ENCODE measurements at places on chromosomes 1 and 21.

DNA sequence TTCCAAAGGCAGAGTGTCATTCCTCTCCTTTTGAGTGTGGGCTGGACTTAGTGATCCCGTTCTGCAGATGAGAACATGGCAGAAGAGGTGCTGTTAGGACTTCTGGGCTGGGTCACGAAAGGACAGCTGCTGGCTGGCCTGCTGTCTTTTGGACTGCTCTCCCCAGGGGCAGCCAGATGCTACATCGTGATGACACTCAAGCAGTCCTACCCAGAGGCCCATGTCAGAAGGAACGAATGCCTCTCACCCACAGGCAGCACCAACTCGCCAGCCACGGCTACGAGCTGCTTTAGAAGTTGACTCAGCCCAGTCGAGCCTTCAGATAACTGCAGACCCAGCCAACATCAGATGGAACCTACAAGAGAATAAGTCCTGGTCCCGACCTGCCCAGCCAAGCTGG is 156.5 kb downstream of the KCNJ6 start:
- DNase-seq: no peak

GRCh38 chr1:94855307-94855700 is 35.1 kb downstream of the SLC44A3 start:
- DNase-seq: no peak

DNA sequence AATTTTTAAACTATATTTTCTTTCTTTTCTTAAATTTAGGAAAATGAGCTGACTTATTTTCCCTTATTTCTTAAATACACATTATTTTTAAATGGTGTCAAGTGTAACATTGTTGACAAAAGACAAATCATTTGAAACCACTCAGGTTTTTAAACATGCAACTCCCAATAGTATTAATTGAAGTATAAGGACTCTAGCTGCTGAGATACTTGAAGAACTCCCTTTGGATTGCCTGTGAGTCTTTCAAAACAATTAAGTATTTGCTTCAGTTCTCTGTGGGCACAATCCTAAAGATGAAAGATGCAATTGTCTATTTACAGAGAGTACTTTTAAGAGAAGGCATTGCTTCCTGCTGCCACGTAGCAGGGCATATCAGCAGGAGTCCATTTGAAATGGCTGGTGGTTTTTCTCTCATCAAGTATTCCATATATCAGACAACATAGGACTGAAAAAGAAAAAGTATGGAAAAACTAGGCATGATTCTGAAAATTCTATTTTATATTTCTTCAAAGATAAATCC is 373.4 kb downstream of the NEGR1 start:
- DNase-seq: no peak

DNA sequence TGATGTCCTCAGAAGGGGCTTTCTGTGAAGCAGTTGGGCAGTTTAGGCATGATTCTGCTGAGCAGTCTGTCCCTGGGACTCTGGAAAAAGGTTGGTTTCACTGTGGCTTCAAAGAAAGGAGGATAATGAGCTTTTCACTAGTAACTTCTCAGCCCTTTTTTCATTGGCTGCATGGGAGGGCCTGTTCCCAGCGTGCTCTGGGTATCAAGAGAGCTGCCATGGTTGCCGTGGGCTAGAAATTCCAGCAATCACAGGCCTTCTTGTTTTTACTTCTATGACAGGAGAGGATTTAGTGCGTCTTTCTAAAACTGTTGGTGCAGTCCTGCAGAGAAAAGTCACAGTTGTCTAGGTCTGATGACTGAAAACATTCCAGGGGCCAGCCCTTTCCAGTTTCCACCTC is 7.2 kb downstream of the SZRD1 start:
- no peak for DNase-seq

- DNase-seq: no peak
Measured at GRCh38 chr1:17276568-17276967, 27.7 kb downstream of the PADI3 start.

DNA sequence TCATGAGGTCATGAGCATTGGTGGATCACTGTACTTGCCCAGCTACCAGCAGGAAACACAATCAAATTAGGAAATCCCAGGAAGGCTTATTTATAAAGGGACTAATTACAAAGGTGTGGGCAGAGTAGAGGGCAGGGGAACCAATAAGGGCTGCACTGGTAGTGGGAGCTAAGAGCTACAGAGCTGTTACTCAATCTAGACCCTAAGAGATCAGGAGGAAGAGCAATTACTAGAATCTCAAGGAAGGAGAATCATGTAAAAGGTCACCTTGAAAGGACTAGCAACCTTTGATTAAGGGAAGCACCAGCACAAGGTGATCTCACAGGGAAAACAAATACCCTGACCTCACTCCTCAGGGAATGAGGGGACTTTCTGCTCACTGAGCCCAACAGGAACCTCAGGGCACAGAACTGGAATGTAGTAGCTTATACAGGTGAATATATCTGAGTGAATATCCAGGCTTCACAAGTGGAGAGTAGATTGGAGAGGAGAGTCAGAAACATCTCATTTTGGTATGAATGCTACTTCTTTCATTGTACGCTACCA is 66.8 kb downstream of the SAMSN1 start:
- no peak for DNase-seq

- DNase-seq: no peak
Measured at GRCh38 chr1:192575499-192576189, at the start of gene RGS1. Gene RGS1 (plus strand): TSS chr1:192575773. CDS start chr1:192575793, 20 bp downstream.

DNA sequence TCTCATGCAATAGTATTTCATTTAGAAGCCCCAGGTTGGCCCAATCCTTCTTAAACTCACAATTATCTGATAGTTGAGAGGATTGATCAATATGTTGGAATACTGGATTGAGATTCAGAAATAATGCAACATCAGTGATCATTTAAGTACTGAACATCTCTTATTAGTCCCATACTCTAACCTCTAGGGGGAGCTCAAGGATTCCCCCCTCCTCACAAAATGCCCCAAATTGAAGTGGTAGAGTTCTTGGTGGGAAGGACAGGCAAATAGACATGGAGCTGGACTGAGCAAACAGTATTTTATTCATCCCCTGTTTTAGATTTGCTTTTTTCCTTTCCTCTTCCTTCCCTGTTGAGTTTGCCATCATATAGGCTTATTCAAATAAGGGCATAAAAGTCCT is 62.8 kb downstream of the NGF start:
- DNase-seq: peak; percentile 53

DNA sequence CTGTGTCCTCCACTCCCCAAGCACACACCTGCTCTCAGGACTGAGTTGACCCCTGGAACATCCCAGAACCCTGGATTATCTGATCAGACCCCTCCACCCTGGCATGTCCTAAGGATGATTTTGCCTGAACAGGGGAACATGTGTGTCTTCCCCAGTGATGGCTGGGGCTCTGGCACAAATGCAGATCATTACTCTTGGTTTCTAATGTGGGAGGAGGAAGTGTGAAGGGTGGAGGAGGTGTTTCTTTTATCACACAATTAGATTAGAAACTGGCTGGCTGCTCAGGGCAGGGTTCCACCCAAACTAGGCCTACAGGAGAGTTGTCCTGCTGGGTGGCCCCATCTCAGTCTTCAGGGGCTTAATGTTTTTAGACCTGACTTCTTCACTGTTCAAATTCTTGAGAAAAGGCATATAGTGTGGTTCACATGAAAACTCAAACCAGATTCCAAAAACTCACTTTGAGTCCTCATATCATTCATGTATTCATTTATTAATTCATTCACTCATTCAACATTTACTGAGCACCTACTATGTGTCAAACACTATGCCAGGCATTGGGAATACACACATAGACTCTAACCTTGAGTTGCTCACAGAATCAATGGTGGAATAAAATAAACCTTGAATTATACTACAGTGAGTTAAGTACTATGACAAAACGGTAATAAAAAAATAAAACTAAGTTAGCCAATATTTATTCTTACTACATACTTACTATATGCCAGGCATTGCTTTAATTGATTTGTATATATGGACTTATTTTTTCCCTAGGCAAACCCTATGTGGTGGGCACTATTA is 221.8 kb upstream of the JUN start:
- no peak for DNase-seq

DNA sequence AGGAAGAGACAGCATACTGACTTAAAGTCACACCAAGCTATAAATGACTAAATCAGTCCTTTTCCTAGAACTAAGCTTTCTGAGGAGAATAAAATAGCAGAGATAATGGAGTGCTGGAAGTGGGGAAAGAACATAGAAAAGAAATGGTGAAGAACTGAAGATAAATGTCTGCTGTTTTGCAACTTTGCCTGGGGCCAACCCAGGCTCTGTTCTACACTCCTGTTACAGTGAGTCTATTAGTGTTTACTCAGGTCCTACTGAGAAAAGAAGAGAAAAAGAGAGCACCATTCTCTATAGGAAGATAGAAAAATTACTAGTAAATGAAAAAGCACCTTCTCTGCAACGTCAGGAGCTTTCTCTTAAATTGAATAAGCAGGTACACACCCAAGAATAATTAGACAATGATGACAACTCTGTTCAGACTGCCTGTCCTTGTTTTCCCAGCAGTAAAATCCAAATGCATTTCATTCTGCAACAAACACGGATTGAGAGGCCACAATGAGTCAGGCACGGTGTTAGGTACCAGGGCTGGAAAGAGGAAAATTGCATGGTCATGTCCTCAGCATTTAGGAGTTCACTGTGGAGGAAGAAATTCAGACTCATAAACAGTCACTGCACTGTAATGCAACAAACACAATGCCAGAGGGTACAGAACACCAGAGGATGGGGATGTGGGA is 139.4 kb upstream of the CAMK1G start:
- no peak for DNase-seq

GRCh38 chr1:31335007-31335406 is 37.9 kb downstream of the FABP3 start:
- DNase-seq: peak; percentile 42

- no peak for DNase-seq
Measured at GRCh38 chr1:19457607-19458006, 27.7 kb downstream of the CAPZB start.

GRCh38 chr1:205481218-205481617 is 23.3 kb upstream of the CDK18 start:
- DNase-seq: no peak

- no peak for DNase-seq
Measured at GRCh38 chr1:220791956-220792355, 5.2 kb downstream of the MTARC1 start.

DNA sequence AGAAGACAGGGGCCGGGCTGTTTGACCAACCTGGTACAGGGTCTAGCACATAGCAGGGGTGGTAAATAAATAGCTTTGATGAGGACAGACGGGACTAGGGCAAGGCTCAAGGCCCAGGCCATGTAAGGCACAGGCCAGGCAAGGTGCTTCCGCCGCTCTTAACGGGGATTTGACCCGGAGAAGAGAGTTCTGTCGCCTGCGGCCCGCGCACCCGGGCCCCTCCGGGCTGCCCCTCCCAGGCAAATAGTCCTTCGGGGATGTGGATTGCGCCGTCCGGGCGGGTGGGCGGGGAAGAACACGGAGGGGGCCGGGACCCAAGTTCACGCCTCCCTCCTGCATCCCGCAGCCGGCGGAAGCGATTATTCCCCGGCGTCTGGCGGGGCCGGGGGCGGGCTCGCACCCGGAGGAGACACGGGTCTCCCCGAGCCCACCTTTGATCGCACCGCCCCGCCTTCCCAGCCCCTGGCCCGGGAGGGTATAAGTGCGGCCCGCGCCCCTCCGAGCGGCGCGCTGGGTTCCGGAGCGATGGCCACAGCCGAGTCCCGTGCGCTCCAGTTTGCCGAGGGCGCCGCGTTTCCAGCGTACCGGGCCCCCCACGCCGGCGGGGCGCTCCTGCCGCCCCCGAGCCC is at the start of gene MIXL1:
Gene MIXL1 (plus strand): TSS at position 508 of the 629 bp plus-strand sequence. CDS start 18 bp downstream, at position 526.
- no peak for DNase-seq

- DNase-seq: peak; percentile 42
Measured at GRCh38 chr21:38505654-38506523, 7.6 kb upstream of the ERG start.

GRCh38 chr1:10606064-10606463 is 131.3 kb downstream of the PEX14 start:
- DNase-seq: no peak

DNA sequence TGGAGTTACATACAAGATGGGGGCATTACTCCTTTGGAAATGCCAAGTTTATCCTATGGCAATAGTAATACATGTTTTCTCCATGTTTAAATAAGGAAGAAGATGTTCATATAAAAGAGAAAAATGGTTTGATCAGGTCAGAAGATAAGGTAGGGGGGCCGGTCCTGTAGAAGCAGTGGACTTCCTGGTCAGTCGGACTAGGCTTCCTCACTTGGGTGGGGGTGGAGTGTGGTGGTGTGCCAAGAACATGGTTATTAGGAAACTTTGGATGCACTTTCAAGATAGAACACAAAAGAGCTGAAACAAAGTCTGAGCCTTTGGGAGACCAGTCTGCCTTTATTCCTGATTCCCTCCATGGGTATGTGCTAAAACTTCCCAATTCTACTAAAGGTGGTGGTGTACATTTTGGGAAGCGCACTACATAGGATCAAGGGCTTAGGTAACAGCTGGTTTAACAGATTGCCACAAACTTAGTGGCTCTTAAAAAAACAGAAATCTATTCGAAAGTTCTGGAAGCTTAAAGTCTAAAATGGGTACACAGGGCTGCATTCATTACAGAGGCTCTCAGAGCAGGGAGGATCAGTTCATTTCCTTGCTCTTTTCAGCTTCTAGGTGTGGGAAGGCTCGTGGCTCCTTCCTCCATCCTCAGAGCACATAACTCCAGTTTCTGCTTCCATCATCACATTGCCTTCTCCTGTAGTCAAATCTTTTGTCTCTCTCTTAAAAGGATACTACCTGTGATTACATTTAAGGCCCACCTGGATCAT is 64.6 kb downstream of the KDM1A start:
- DNase-seq: no peak

DNA sequence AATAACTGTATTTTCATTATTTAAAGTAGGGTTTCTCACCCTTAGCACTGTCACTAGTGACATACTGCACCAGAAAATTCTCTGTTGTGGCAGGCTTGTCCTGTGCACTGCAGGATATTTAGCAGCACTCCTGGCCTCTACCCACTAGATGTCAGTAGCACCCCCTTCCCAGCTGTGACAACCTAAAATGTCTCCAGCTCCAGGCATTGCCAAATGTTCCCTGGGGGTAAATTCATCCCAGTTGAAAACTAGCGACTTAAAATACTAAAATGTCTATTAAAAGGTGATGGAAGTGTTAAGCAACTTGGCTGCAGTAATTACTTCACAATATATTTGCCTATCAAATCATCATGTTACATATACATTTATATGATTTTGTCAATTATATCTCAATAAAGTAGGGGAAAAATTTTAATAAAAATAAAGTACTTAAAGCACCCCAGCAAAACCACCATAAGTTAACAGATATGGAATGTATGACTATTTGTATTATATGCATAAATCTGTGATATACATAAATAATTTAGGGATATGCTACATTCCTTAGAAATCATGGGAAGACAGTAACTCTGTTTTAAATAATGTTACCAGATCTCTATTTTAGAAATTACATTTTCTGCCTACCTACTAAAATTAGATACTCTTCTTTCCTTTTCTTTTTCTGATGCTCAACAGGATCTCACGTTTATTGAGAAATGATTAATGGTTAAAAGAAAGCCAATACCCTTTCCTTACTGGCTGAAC is 74.6 kb downstream of the ARID4B start:
- peak; percentile 59 for DNase-seq

Measured in HEK293T (cell line).